ENCODE measurements at places on chromosomes 5 and 9.

DNA sequence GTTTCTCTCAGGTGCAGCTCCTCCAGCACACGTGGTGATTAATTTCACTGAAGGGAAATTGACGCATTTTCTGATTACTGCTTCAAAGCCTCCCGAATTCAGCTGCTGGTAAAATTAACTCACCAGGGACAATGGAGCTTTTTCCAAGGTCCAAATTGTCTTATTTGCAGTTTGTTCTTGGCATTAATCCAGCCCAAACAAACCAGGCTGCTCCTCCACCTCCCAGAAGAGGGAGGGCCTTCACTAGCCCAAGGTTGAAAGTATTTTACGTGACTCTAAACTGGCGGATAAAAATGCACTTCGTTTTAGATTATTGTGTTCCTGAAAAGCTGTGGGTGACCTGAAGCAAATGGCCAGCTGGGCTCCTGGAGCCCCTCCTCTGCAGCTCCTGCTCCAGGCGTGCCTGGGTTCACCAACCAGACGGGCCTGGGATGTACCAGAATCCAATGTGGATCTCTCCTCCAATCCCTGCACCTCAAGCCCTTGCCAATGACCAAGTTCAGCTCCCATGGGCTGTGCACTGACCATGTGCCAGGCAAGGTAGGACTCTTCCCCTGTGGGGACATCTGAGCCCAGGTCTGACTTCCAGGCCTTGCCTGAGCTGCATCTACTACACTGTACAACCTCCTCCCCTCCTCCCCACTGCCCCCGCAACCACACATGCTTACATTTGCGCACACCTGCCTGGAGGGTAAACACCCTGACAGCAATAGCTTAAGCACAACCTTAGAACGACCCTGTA lies 193.4 kb downstream of the CDK5RAP2 start:
- no peak for DNase-seq

DNA sequence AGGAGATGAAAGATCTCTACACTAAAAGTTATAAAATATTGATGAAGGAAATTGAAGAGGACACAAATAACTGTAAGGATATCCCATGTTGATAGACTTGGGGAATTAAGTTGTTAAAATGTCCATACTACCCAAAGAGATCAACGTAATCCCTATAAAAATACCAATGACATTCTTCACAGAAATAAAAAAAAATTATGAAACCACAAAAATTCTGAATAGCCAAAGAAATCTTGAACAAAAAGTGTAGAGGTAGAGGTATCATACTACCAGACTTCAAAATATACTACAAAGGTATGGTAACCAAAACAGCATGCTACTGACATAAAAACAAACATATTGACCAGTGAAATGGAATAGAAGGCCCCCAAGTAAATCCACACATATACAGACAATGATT lies 71.5 kb upstream of the ELL2 start:
- DNase-seq = no peak

GRCh38 chr9:127139775-127140174 lies 17.3 kb upstream of the ANGPTL2 start:
- no peak for DNase-seq

DNA sequence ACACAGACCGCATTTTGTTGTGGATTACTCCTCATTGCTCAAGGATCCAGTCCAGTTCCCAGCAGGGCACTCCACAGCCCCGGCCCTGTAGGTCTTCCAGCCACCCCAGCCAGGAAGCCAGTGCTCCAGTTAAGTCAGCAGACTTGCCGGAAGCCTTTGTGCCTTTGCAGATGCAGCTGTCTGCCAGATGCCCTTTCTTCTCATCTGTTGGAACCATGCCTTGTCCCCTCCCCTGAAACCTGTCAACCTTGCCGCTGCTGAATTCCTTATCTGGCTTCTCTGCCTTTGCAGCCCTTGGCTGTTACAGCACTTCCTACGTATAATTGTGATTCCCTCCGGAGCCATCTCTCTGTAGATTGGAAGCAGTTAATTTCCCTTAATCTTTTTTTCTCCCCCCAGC lies 28.4 kb downstream of the PSAT1 start:
- DNase-seq = no peak

- DNase-seq = peak; percentile 59
Observed at GRCh38 chr9:21326526-21327139, 8.6 kb downstream of the KLHL9 start.

DNA sequence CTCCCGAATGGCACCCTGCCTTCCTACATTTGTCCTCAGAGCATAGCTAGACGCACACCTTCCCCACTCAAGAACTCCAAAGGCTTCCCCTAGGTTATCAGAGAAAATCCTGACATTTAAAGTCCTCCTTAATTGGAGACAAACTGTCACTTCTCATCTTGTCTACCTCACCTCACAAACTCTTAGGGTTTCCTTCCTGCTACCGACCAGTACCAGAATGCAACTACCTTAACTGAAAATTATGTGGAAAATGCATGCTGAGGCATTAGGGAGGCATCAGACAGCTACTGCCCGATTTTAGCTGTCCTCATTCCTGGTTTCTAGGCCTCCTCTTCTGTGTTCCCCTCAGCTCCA lies 17.9 kb upstream of the TNIP1 start:
- no peak for DNase-seq
